ENCODE measurements at places on chromosomes 1 and 21. TPM values are rescaled to one million over a fixed set of nuclear protein-coding genes. Genes with fewer than 3 reads are reported as not detected.

Gene CLDN8
- total RNA-seq: not detected

- DNase-seq: no peak
These were observed 766 bp downstream of the RAP1GAP start for GRCh38 chr1:21668232-21668950.

DNA sequence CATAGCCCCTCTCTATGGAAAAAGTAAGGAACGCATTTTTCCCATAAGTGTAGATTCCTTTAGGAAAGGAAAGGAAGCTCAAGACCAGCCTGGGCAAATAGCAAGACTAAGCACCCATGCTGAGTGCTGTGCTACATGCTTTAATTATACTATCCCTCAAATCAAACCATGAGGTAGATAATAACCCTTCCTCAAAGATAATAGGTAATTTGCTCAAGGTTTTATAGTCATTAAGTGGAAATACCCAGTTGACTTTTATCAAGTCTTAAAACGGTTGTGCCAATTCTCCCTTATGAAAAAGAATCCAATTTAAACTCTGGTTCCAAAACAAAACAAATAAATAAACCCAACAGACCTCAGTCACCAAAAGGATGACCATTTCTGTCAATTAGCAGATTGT, 3.4 kb downstream of the KIAA0319L start:
- DNase-seq: no peak

Gene ERICH3
- total RNA-seq: not detected

- no peak for DNase-seq
These were observed 12.4 kb downstream of the SLC30A1 start for GRCh38 chr1:211566431-211567025.

- DNase-seq: no peak
These were observed 8.9 kb upstream of the CTSE start for GRCh38 chr1:206032380-206033140.

Gene RAB42
- not detected for total RNA-seq

DNA sequence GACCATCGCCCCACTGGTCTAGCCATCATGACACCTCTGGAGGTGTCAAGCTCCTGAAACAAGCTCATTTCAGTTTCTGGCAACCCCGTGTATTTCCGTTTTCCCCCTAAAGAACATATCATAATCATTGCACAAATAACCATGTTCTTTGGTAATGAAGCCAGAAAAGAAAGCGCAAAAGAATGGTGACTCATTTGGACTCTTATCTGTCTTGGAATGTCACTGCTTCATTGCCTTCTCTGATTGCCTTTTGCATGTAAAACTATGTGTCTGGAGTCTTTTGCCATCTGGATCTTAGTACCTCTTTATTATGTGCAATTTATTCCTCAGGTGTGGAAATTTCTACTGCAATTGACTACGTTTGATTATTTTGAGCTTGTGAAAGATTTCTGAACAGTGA, 110.5 kb downstream of the COLGALT2 start:
- DNase-seq: no peak

Data from CD4-positive, CD25-positive, alpha-beta regulatory T cell (primary cell).